ENCODE measurements at places on chromosomes 5 and 9.

GRCh38 chr9:135914921-135915320 is 7.6 kb upstream of the CAMSAP1 start:
- no peak for DNase-seq

DNA sequence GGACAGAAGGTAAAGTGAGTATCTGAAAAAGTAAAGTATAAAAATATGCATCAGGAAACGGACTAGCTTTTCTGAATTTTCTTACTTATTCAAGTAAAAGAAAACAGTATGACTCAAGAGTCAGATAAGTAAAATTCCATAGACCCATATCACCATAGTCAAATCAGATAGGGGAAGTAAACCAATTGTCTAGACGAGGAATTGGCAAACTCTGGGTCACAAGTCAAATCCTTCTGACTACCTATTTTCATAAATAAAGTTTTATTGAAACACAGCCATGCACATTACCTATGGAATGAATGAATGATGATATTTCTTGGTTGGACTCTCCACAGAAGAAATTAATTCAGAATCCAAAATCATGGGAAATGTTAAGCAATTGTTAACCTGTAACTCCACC is 59.1 kb upstream of the TMC1 start:
- peak; percentile 67 for DNase-seq

- DNase-seq = no peak
Observed at GRCh38 chr5:56270058-56270457, 36.9 kb upstream of the ANKRD55 start.

DNA sequence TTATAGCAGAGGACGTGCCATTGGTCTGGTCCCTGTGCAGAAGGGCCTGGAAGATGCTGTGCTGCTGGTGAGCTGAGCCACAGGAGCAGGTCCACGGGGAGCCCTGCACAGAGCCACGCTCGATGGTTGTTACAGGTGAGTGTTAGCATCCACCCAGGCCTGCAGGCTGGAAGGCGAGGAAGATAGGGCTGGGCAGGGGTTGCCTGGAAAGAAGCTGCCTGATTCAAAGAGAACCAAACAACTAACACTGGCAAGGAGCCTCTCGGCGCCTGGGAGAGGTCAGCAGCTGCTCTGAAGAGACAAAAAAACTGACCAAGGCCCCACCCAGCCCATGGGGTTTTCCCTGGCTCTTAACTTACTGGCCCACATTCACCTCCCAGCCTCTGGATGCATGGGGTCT is 160.2 kb downstream of the MED10 start:
- no peak for DNase-seq

- DNase-seq = no peak
Observed at GRCh38 chr5:54178207-54178606, 132.2 kb downstream of the ARL15 start.

Data from fibroblast of pulmonary artery (primary cell).